ENCODE measurements at places on chromosomes 5 and 9. TPM values are rescaled to one million over a fixed set of nuclear protein-coding genes. Genes with fewer than 3 reads are reported as not detected.

The LCP2 gene
- total RNA-seq, result 29.2 TPM

The COL23A1 gene
- total RNA-seq, result 1.4 TPM

The PRRT1B gene
- 1.6 TPM for total RNA-seq

The PDE6A gene
- 5.6 TPM for total RNA-seq

- DNase-seq, result no peak
Measured at GRCh38 chr5:9174446-9174845, 371.4 kb downstream of the SEMA5A start.

- DNase-seq, result no peak
Measured at GRCh38 chr5:174624733-174625522, 99.5 kb upstream of the MSX2 start.

GRCh38 chr5:14131855-14132503 is 11.2 kb upstream of the TRIO start:
- DNase-seq, result no peak

DNA sequence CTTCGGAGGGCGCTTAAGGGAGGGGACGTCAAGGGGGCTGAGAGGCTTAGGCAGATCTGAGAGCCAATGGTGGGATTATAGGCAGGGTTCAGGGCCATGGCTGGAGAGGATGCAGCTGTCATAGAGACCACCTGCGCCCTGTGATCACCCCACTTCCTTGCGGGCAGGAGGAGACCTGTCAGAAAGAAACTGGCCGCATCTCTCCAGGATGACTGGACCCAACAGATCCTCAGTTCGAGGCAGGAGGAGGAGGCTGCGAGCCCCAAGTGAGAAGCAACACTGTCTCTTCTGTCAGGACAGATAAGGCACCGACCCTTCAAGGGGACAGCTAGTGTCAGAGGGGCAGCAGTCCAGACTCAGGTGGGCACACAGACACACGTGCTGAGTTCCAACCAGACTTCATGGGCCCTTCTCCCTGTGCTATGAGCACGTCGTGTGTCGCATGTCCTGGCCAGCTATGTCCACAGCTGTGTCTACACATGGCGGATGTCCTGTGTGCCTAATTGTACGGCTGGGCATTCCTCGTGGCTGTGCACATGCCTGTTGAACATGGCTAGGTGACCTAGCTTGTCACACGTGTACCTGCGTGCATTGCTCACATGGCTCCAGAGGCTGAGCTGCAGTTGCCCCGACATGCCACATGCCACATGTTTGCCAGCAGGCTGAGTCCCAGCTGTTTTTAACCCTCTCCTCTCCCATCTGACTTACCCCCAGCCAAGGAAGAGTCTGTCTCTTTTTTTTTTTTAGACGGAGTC is 583 bp upstream of the AQP3 start:
- DNase-seq, result no peak
